ENCODE measurements at places on chromosomes 7 and 10.

GRCh38 chr7:940599-941408 is 13.7 kb downstream of the ADAP1 start:
- DNase-seq: no peak

DNA sequence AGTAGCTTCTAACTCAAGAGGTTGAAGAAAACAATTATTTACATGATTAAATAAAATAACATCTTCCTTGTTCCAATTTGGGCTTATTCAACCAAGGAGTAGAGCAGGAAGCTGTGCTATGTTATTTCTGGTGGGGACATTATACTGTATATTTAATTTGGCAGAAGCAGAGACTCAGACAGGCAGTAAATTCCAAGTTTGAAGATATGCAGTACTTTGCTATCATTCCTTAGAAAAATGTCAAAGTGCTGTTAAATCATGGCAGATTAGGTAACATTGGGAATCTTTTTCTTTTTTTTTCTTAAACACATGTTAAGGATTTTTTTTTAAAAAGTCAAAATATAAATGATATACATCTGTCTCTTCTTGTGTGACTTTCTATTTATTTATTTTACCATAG is 190.1 kb downstream of the SUGCT start:
- no peak for DNase-seq

GRCh38 chr7:17302575-17303142 is 4.2 kb downstream of the AHR start:
- DNase-seq: no peak

DNA sequence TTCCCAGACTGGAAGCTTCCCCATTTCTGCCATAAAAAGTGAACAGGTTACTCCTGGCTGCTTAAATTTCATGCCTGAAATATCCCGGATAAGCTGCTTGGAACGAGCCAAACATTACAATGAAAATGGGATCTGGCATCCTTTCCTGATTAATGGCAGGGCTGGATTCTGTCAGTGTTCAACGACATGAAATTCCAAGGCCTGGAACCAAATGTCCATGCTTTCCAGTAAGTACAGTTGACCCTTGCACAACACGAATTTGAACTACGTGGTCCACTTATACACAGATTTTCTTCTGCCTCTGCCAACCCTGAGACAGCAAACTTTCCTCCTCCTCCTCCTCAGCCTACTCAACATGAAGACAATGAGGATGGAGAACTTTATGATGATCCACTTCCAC is 65.4 kb downstream of the SGMS1 start:
- DNase-seq: no peak

- DNase-seq: no peak
Observed at GRCh38 chr7:36602934-36603887, 121.1 kb downstream of the AOAH start.

- no peak for DNase-seq
Observed at GRCh38 chr10:103799341-103799740, 56.0 kb downstream of the SH3PXD2A start.

- no peak for DNase-seq
Observed at GRCh38 chr7:101828301-101829020, 11.0 kb downstream of the CUX1 start.

- no peak for DNase-seq
Observed at GRCh38 chr7:13982940-13983677, 6.4 kb downstream of the ETV1 start.

GRCh38 chr10:92690211-92690914 is 608 bp downstream of the HHEX start:
- no peak for DNase-seq

DNA sequence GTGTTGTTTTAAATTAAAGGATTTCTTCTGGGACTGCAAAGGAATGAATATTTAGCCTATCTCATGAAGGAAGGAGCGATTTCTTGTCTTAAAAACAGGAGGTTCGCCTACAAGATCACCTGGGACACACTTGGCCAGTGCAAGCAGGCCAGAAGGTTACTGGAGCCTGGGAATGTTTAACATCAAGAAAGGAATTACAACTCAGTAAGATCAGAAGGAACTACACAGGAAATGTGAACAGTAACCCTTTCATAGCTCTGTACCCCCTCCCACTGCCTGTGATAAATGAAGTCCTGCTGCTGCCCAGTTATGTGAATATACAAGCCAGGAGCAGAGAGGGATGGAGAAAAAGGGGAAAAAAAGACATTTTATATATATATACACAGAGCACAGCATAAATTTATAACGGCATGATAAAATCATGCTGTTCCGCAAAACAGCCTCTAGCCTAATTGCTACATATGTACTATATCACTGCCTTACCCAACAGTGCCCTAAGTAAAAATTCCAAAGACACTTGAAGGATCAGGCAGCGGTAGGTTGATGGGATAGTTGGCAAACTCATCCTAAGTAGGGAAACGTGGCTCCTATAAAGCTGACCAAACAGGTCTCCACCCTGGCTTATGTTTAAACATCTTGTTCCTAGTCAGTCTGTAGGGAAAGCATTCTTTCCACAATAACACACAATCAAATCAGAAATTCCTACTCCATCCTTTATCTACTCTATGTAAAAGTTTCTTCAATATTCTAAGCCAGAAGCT is 63.8 kb downstream of the ZNF438 start:
- no peak for DNase-seq

GRCh38 chr7:138370956-138371355 is 89.1 kb upstream of the TRIM24 start:
- no peak for DNase-seq

DNA sequence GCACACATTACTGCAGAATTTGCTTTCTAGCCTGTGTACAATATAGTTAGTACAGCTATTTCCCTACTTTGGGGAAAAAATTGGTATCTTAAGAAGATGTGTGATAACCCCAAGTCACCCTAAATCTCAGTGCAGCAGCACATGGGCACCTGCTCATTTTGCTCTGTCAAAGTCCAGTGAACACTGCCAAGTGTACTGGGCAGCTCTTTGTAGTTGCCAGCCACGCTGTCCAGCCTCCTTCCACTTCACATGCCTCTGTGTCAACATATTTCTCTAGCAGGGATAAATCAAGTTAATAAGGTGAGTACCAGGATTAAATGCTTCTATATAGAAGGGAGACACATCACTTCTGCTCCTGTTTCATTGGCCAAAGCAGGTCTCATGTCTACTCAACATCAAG is 87.1 kb upstream of the CDC14C start:
- DNase-seq: no peak

DNA sequence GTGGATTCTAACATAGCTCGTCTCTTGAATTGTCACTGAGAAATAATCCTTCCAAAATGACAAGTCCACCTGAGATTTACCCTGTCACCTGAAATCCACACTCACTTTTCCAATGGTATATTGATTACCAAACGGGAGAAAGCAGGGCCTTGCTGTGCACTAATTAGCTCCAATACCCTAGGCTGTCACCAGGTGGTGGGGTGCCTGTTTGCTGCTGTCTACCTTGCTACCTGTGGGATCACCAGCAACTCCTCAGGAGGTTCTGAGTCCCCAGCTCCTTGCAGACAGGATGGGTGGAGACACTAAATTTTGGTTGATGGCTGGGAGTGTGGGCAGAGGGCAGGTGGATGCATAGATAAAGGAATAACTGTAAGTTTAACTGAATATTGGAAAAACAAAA is 237.2 kb upstream of the ZNF32 start:
- DNase-seq: no peak

GRCh38 chr7:149330914-149331567 is 69.0 kb downstream of the ZNF783 start:
- no peak for DNase-seq

DNA sequence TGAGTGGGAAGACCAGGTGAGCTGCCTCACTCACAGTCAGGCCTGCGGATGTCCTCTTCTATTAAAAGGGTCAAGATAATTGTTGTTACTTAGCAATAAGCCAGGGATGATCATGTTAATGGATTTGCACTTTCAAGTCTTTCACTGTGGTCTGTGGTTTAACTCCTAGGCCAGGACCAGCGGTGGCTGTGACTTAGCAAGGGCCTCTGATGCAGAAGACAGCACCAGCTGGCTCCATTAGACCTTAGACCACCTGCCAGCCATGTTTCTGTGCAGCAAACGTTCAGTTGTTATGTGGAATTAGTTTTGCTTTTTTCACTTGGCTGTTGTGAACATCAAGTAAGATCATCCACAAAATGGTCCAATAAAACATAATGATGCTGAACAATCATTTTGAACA is 537.3 kb downstream of the TNS3 start:
- DNase-seq: no peak

DNA sequence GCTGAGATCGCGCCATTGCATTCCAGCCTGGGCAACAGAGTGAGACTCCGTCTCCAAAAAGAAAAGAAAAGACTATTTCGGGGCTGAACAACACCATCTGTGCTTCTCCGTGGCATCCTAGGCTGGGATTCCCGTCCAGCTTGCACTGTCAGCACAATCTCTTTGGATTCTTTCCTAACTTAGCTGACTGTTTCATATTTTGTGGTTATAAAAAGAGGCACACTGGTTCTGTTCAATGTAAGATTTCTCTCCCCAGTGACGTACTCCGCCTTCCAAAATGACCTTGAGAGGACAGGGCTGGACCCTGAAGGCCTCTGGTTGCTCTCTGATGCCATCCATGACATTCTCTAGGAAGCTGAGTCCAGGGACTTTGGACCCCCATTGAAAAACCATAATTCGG is 8.8 kb downstream of the ZNHIT1 start:
- no peak for DNase-seq

GRCh38 chr7:42274053-42274452 is 37.0 kb upstream of the GLI3 start:
- DNase-seq: no peak

- DNase-seq: no peak
Observed at GRCh38 chr10:99921948-99922347, 87.8 kb downstream of the DNMBP start.
